ENCODE measurements at places on chromosomes 4 and X. TPM values are rescaled to one million over a fixed set of nuclear protein-coding genes. Genes with fewer than 3 reads are reported as not detected.

DNA sequence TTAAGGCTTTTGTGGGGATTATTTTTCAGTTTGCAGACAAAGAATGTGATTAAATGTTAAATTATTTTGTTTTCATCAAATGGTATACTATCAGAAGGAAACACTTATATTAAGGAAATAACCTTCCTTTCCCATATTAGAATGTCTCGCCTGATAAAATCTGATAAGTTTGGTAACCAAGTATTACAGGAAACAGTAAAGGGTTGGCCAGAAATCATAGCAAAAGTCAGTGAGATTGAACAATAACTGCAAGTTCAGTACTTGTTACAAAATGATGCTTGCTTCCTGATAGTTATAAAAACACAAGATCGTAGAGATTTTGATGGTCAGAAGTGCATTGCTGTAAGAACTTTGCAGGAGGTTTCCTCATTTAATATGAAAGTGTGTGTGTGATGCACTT, 40.5 kb downstream of the FABP2 start:
- H3K27ac ChIP-seq: no peak overlapping the region
- no peak for DNase-seq
- H3K36me3 ChIP-seq: no peaks in the 10 kb centered on the region
- no peak overlapping the region for H3K4me3 ChIP-seq
- no peaks in the 10 kb centered on the region for H3K27me3 ChIP-seq
- no peaks in the 10 kb centered on the region for H3K4me1 ChIP-seq

DNA sequence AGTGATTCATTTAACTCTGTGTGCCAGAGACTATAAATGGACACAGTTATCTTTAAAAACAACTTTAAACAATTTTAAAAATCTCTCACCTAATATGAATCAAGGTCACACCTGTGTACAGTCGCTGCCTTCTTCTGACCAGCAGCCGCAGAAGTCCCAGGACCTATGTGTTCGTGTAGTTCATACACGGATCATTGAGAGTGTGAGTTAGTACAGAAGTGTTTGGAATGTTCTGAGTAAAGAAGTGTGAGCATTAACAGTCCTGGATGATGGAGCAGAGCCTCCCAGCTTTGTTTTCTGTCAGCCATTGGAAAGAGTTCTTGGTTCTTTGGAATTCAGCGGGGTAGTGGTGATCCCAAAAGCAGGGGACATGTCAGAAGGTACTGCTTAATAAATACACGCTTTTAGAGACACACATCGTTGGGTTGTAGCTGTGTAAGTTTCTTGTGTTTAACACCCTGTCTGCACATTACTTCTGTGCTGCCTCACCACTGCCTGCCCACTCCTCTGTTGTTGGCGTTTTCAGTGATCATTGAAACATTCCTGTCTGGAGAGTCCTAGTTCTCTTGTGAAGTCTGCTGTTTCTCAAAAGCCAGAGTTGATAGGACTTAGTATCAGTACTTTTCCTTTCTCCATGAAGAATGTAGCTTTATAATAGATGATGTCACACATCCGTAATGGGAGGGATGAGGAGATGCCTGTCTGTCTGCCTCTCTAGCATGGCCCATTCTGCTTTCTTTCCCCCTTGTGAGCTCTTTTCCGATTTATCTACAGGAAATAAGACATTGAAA, 90.6 kb downstream of the PTTG2 start:
- DNase-seq: no peak
- H3K27me3 ChIP-seq: no peaks in the 10 kb centered on the region
- no peak overlapping the region for H3K27ac ChIP-seq
- H3K4me3 ChIP-seq: no peak overlapping the region
- peaks cover 4% of the 10 kb centered on the region for H3K4me1 ChIP-seq

- H3K4me3 ChIP-seq: no peak overlapping the region
- H3K36me3 ChIP-seq: no peaks in the 10 kb centered on the region
- H3K27me3 ChIP-seq: no peaks in the 10 kb centered on the region
- H3K4me1 ChIP-seq: no peaks in the 10 kb centered on the region
- no peak for DNase-seq
Measured at GRCh38 chr4:152062936-152063620, 302.3 kb upstream of the GATB start.

DNA sequence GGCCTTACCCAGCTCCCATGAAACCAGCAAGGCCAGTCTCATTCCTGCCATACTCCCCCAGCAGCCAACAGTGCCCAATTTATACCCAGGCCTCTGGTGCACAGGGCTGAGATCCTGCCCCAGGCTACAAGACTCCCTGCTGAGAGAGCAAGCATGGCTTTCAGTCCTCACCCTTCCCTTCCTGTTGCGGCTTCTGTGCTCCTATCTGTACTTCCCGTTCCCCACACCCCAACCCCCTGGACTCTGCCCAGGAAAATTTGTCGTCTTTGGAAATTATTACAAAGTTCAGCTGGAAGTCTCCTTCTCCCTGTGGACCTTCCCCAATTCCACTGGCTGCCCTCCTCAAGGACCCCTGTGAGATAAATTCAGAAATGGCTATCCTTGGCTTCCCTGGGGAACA, 84.1 kb upstream of the GK2 start:
- no peak for DNase-seq
- no peaks in the 10 kb centered on the region for H3K4me1 ChIP-seq
- H3K27ac ChIP-seq: no peak overlapping the region
- H3K4me3 ChIP-seq: no peak overlapping the region
- H3K36me3 ChIP-seq: no peaks in the 10 kb centered on the region

DNA sequence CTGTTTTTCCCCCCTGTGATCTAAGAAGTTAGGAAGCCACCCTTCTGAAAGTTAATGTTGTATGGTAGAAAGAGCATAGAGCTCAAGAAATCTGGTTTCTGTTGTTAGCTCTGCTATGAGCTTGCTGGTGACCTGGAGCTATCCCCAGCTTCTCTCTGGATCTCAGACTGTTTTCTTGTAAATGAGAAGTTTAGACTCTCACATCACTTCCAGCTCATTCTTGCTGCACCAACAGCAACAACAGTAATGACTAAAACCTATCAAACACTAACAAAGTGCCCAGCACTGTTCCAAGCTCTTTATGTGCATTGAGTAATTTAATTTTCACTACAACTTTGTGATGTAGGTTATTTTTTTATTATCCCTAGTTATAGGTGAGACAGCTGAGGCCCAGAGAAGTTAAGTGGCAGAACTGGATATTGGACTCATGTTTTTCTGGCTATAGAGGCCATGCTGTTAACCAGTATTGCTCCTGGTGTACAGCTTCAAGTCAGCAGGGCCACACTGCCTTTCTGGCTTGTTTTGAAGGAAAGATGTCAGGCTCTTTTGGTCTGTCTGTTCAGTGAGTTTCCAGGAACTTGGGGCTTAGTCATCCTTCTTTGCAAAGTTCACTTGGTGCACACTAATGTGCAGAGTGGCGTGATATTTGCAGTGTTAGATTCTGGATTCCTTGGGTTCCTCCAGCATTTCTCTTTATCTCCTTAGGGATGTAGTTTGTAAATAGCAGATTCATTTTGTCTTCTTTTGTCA, 27.8 kb upstream of the TMEM164 start:
- H3K36me3 ChIP-seq: no peaks in the 10 kb centered on the region
- no peak for DNase-seq
- no peak overlapping the region for H3K4me3 ChIP-seq
- H3K27me3 ChIP-seq: no peaks in the 10 kb centered on the region
- H3K27ac ChIP-seq: no peak overlapping the region

Gene RASGEF1B
- total RNA-seq: 0.25 TPM

DNA sequence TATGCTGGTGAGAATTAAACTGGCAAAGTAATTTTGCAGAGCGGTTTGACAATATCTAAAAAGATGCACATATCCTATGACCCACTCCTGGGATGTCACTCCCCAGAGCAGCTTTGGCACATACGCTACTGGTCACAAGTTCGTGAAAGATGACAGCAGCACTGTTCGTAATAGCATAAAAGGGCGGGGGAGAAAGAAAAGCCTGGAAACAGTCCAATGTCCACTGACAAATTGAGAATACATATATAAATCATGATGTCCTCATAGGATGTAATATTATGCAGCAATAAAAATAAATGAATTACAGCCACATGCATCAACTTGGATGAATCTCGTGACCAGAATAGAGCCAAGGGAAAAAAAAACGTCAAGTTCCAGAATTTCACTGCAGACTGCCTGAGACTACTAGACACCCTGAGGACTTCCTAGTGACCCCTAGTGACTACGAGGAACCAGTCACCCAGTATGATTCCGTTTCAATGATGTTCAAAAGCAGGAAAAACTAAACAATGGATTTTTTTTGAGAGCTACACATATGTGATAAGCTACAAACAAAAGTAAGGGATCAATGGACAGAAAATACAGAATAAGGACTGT, 1.8 kb downstream of the PCSK1N start:
- H3K4me3 ChIP-seq: no peak overlapping the region
- H3K27me3 ChIP-seq: no peaks in the 10 kb centered on the region
- no peaks in the 10 kb centered on the region for H3K4me1 ChIP-seq
- no peak overlapping the region for H3K27ac ChIP-seq
- H3K36me3 ChIP-seq: no peaks in the 10 kb centered on the region
- no peak for DNase-seq

DNA sequence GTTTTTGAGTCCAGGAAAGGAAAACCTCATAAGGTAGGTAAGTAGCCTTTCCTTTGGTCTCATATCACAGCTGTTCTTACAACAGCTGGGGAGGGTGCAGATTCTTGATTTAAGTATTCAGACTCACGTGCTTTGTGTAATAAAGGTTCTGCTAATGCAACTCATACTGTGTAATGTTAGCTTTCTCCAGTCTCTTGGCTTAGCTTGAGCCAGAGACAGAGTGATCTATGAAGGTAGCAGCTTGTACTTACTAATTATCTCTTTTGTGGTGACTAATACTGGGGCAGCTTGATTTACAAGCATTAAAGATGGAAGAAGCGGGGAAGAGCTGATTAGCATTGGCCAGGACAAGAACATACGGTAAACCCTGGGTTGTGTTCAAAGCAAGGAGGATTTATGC, 80.3 kb downstream of the LNX1 start:
- no peaks in the 10 kb centered on the region for H3K27me3 ChIP-seq
- H3K4me3 ChIP-seq: no peak overlapping the region
- H3K27ac ChIP-seq: no peak overlapping the region
- no peaks in the 10 kb centered on the region for H3K36me3 ChIP-seq

DNA sequence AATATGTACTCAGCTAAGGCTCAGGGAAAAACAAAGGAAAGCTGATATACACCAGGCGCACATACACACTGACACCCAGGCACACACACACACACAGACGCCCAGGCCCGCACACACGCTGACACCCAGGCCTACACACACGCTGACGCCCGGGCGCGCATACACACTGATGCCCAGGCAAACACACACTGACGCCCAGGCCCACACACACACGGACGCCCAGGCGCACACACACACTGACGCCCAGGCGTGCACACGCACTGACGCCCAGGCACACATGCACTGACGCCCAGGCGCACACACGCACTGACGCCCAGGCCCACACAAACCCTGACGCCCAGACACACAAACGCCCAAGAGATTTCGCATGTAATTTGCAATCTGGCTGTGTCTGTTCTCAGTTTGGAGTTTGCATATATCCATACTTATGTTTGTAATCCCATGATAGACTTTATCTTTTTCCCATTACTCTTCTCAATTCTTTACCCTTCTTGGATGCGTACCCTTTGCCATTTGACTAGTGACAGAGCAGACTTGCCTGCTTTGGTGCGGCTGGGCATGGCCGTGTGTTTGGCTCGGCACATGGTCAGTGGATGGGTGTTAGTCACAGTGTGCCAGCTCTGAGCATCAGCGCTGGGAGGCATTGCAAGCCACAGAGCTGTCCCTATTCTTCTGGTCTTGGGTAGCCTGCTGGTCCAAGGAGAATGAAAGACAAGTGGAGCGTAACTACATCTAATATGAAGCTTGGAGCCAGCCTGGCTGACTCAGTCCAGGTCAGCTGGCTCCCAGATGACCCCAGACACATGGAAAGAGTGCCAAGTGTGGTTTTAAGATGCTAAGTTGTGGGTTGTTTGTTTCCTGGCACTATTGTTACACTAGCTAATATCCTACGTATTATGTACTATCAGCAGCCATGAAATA, 632.4 kb upstream of the ZFP42 start:
- H3K27ac ChIP-seq: no peak overlapping the region
- no peak overlapping the region for H3K4me3 ChIP-seq
- no peaks in the 10 kb centered on the region for H3K36me3 ChIP-seq

Gene IL15
- total RNA-seq: 1.2 TPM

- peak; percentile 71 for DNase-seq
- peaks cover 4% of the 10 kb centered on the region for H3K27me3 ChIP-seq
- no peak overlapping the region for H3K27ac ChIP-seq
- H3K36me3 ChIP-seq: no peaks in the 10 kb centered on the region
- no peak overlapping the region for H3K4me3 ChIP-seq
Measured at GRCh38 chr4:140884431-140885058, 128.4 kb upstream of the TBC1D9 start.

Gene CNGA1
- total RNA-seq: 2.1 TPM

DNA sequence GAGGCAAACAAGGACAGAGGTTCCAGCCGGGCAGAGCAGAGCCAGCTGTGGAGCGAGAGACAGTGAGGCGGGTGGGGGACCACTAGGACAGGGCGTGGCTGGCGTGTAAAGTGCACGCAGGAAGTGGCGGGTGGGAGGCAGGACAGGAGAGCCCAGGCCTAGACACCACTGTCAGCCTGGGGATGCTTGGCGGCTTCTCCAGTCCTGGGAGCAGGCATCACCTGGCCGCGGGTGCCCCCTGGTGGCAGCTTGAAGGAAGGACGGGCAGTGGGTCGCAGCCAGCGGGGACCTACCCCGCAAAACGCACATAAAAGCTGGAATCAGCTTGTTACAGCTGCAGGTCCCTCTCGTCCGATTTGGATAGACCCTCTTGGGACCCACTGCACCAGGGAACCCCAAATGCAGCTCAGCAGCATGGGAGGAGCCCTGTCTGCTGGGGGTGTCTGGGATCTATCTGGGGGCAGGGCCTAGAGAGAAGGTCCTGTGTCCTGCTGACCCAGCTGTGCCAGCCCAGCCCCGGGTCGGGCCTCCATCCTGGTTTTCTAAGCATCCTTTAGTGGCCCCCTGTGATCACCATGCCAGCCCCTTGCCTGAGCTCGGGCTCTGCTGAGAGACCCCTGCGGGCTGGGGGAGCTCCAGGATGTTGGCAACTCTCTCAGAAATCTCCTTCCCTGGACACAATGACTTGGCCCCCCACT, 57.7 kb downstream of the WFS1 start:
- H3K27ac ChIP-seq: no peak overlapping the region
- DNase-seq: peak; percentile 48
- H3K4me1 ChIP-seq: peaks cover 16% of the 10 kb centered on the region
- H3K4me3 ChIP-seq: no peak overlapping the region

DNA sequence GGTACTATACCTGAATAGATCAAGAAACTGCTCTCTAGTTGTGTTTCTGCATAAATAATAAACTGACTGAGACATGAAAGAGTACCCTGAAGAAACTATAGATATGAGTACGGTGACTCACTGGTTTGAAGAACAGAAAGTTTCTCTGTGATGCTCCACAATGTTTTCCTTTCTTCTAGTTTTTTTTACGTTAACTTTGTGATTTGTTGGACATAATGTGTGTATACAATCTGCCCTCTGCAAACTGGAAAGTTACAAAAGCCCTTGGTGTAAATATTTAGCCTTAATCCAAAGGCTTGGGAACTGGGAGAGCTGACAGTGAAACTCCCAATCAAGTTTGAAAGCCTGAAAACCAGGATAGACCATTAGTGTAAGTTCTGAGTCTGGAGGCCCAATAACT, 31.6 kb upstream of the PAPSS1 start:
- DNase-seq: no peak
- H3K27me3 ChIP-seq: no peaks in the 10 kb centered on the region
- no peak overlapping the region for H3K27ac ChIP-seq
- no peak overlapping the region for H3K4me3 ChIP-seq

Gene CXCL3
- total RNA-seq: 1.9 TPM
